ENCODE measurements at places on chromosomes 12 and 14.

GRCh38 chr12:53991077-53991460 lies 6.1 kb downstream of the HOXC10 start:
- no peak for DNase-seq

GRCh38 chr12:116934908-116935705 lies 24.4 kb downstream of the FBXW8 start:
- DNase-seq: no peak

GRCh38 chr12:2318286-2318685 lies 265.5 kb downstream of the CACNA1C start:
- no peak for DNase-seq

- DNase-seq: no peak
Measured at GRCh38 chr12:33296529-33296928, 143.1 kb downstream of the SYT10 start.

GRCh38 chr12:12427568-12427967 lies 70.7 kb downstream of the BORCS5 start:
- no peak for DNase-seq

GRCh38 chr12:7571257-7571656 lies 67.7 kb upstream of the CD163 start:
- DNase-seq: no peak

GRCh38 chr14:93533437-93533836 lies 102.7 kb downstream of the UNC79 start:
- no peak for DNase-seq

Measured in DMS 273 treated with DMSO at 0.1 percent for 48 hours (cell line).